ENCODE measurements at places on chromosomes 7 and 10.
A peak's percentile ranks its signal among the peaks of the same experiment; 100 is the strongest.

- DNase-seq = no peak
Observed at GRCh38 chr10:109978481-109978880, 29.3 kb upstream of the ADD3 start.

DNA sequence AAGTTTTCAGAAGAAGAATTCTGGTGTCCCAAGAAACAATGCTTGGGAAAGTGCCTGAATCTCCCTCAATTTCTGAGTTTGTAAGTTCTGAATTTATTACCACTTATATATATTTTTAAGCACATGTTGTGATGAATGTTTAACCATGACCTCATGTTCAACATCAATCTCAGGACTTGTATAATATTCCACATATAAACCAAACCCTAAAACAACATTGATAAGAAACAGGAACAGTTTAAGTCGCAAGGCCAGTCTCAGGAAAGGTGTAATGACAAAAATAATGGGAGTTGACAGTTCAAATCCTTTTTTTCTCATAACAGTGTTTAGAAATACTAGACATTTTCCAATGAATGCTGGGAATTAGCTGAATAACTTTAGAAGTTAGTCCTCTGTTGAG is 22.8 kb downstream of the NRP1 start:
- DNase-seq = no peak

- DNase-seq = peak; percentile 6
Observed at GRCh38 chr10:119079599-119080520, 757 bp downstream of the EIF3A start.

DNA sequence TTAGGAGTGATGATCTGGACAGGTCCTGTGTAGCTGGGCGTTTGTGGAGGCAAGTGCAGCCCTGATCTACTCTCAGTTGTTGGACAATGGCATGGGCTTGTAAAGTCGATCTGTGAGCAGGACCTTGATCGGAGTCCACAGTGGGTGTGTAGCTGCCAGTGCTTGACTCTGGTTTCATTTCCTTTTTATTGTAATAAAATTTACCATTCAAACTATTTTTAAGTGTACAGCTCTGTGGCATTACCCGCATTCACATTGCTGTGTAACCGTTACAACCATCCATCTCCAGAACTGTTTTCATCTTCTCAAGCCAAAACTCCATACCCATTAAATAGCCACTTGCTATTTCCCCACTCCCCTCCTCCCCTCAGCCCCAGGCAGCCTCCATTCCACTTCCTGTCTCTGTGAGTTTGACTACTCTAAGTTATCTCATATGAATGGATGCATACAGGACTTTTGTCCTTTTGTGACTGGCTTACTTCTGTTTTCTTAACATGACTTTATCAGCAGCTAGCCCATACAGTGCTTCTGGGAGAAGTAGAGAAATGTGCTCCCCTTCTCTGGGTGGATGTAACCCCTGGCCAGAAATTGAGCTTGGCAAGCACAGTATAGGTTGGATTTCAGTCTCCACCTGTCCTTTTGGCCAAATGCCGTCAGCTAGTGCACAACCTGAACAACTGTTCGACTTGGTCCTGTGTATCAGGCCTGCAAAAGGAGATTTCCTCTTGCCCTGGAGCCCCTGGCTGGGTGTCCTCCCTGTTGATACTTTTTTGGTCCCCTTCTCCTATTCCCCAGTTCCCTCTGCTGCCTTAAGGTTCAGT is 180.0 kb downstream of the LRMDA start:
- DNase-seq = no peak

DNA sequence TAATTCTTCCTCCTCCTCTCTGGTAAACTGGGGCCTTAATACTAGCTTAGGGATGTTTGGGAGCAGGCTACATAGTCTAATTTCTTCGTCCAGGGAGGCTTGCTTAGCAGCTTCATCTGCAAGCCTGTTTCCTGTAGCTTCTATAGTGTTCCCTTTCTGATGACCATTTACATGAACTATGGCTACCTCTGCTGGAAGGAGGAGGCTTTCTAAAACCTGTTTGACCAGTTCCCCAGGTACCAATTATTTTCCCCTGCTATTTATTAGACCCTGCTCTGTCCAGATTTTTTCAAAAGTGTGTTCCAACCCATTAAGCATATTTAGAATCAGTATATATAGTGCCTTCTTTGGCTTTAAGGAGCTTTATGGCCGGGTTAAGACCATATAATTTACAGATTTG is 38.8 kb upstream of the DNAH11 start:
- no peak for DNase-seq

GRCh38 chr10:23467012-23467411 is 28.1 kb downstream of the OTUD1 start:
- no peak for DNase-seq

- no peak for DNase-seq
Observed at GRCh38 chr7:115005953-115006352, 84.1 kb downstream of the MDFIC start.

DNA sequence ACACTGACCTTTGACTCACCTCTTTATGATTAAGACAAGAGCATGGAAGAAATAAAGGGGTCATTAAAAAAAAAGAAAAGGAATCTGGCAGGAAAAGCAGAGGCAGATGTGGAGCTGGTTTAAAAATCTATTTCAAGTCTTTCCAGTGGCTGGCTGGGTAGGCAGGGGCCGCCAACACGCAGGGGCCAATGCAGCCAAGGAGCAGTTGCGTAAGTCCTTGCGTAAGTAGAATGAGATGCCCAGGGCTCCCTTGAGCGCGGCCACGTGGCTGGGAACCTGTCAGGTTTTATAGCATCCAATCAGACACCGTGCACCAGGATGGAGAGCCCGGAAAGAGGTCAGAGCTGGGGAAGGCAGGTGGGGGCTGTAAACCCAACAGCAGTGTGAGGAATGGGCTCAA is 123.8 kb upstream of the INSYN2A start:
- no peak for DNase-seq

DNA sequence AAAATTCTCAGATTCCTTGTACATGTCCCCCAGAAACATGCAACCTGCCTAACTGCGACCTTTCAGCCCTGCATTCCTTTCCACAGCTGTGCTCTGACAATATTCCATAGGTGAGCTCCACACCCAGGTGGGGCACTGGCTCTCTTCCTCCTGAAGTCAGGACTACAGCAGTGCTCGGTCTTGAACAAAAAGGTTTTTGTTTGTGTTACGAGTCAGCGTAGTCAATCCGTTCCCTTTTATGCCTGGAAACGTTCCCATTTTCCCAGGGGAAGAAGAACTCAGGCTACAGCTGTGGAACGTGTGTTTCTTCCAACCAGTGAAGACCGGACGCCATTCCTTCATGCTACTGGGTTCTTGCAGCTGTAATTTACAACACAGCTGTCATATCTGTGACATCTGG is 52.4 kb upstream of the PFKP start:
- no peak for DNase-seq

DNA sequence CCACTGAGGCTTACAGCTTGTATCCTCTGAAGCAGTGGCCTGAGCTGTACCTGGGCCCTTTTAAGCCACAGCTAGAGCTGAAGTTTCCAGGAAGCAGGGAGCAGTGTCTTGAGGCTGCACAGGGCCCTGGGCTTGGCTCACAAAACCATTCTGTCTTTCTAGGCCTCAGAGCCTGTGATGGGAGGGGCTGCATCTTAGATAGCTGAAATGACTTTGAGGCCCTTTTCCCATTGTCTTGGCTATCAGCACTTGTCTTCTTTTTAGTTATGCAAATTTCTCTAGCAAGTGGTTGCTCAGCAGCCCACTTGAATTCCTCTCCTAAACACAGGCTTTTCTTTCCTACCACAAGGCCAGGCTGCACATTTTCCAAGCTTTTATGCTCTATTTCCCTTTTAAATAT is 864.2 kb downstream of the REEP3 start:
- no peak for DNase-seq

All from NCI-H1092 treated with DMSO at 0.1 percent for 48 hours (cell line).